ENCODE measurements at places on chromosomes 2 and 18.

GRCh38 chr2:119377294-119377992 is 10.7 kb downstream of the DBI start:
- DNase-seq: no peak

DNA sequence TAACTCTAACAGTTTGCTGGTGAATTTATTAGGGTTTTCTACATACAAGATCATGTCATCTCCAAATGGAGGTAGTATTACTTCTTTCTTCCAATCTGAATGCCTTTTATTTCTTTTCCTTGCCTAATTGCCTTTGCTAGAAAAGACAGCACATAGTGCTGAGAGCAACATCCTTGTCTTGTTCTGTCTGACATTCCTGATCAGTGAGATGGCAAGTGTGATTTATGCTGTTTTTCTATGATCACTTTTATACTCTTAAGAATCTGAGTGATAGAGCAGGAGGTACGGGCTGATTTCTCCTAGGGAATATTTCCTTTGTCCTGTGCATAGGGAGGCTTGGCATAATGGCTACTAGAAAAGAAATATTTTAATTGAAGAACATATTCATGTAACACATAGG is 17.3 kb downstream of the LYPD6B start:
- no peak for DNase-seq

- no peak for DNase-seq
Measured at GRCh38 chr2:96122391-96122790, 6.0 kb upstream of the ADRA2B start.

DNA sequence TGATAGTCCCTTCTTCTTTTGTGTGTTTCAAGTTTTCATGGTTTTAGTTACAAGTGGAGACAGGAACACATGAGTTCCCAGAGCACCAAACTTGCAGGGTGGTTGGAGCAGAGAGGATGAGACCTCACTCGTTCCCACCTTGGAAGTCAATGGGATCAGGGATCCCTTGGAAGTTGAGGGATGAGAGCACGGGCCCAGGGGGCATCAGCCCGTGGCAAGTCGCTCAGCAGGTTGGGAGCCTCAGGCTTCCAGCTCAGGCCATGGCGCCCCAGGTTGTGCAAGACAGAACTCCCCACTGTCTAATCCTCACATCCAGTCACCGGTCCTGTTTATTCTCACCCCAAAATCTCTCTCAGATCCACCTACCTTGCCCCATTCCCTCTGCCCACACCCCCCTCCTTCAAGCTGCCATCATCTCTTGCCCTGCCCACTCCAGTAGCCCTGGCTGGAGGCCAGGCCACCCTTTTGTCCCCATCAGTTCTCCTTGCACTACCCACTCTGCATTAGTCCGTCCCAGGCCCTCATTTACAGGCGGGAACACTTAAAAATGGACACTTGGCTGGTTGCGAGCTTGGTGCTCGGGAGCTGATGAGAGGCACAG is 37.6 kb upstream of the FOSL2 start:
- DNase-seq: peak; percentile 3

GRCh38 chr18:11009869-11010268 is 139.5 kb downstream of the PIEZO2 start:
- no peak for DNase-seq

- no peak for DNase-seq
Measured at GRCh38 chr2:199975273-199975895, 20.0 kb downstream of the MAIP1 start.

DNA sequence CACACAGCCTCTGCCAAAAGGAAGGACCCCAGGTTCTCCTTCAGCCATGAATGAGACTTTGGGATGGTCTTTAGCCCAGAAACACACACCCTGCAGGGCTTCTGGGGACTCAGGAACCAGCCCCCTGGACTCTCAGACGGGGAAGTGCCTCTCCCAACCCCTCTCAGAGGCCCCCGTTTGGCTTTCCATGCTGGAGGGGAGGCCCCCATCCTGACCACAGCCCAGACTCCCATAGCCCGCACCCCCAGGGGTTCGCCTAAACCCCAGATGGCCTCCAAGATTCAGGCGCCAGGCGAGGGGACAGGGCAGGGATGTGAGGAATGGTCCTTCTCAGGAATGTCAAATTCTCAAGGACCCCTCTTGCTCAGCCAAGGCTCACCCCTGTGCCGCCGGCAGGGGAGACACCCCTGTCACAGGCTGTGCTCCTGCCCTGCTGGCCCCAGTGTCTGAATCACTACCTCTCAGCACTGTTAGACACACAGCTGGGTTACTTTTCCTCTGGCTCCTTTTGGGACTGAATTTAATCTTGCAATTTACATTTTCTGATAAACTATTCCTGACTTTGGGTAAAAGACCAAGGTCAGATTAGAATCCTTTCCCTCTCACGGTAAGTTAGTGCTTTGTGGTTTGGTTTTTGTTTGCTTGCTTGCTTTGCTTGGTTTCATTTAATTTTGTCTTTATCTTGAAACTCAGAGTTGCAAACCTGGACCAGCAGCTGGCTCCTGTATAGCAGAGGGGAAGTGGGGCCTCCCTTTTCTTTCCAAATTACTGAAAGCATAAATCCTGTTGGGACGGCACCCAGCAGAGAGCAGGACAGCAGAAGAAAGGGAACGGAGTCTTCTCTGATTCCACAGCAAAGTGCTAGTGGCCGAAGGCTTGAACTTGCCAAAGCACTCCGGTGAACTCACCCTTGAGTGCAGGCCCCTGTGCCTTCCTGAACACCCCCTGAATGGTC is 198.9 kb upstream of the RAB6C start:
- DNase-seq: no peak

Data from activated CD4-positive, alpha-beta T cell treated with anti-CD3 and anti-CD28 coated beads for 36 hours (primary cell).